Stimulated activated CD8-positive, alpha-beta memory T cell treated with anti-CD3 and anti-CD28 coated beads, Interleukin-4, amount 100 ng/mL, for 48 hours (primary cell): ENCODE measurements at places on chromosomes 16 and 17.

- DNase-seq = no peak
These were observed 98.7 kb downstream of the ABCC12 start for GRCh38 chr16:48057048-48057447.

GRCh38 chr16:10770907-10771306, 27.3 kb downstream of the NUBP1 start:
- no peak for DNase-seq

DNA sequence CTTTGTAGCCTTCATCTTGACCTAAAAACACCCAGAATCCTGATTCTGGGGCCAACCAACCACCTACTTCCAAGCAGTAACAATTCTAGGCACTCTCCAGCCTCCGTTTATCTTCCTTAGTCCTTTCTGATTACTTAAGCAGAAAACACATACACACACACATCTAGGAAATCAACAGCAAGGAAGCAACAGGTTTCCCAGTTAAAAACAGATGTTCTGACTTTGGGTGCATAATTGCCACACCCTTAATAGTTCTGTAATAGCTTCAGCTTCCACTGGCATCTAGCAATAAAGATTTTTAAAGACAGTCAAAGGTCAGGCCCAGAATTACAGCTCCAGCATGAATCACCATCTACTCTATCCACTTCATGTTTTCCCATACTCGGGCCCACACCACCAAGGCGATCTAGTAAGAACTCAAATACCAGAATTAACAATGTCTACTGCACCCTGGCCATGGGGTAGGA, 2.6 kb downstream of the ARHGAP17 start:
- DNase-seq = no peak

DNA sequence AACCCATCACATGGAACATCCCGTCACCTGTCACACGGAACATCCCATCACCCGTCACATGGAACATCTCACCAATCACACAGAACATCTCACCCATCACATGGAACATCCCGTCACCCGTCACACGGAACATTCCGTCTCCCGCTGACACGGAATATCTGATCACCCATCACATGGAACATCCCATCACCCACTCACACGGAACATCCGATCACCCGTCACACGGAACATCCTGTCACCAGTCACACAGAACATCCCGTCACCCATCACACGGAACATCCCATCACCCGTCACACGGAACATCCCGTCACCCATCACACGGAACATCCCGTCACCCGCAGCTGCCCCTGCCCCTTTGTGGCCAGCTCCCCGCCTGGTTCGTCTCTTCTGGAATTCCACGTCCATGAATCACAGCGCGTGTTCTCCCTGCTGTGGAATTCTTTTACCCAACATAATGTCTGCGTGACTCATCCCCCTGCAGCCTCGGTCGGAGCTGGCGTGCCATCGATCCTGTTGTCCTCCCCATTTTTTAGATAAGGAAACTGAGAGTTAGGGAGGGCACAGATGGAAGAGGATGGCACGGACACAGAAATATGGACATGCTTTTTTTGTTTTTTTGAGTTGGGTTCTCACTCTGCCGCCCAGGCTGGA, 5.6 kb downstream of the CPNE7 start:
- no peak for DNase-seq

- DNase-seq = no peak
These were observed 193.9 kb upstream of the SOX9 start for GRCh38 chr17:71926746-71927398.

- DNase-seq = no peak
These were observed 23.3 kb upstream of the STH start for GRCh38 chr17:45975640-45976295.

DNA sequence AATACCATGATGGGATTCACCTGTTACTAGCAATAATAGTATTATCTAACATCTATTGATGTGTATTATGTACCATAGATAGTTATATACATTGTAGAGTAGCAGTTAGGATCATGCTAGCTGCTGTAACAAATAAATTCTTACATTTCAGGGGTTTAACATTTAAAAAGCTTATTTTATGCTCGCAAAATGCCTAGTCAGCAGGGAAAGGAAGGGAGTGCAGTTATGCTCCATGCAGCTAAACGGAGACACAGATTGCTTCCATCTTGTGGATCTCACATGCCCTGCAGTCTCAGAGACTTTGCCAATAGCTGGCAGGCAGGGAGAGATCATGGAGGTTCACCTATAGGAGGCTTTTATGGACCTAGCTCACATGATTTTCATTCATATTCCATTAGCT, 364.1 kb downstream of the TOX3 start:
- DNase-seq = no peak

- no peak for DNase-seq
These were observed 32.0 kb downstream of the SOX8 start for GRCh38 chr16:1013593-1013900.

DNA sequence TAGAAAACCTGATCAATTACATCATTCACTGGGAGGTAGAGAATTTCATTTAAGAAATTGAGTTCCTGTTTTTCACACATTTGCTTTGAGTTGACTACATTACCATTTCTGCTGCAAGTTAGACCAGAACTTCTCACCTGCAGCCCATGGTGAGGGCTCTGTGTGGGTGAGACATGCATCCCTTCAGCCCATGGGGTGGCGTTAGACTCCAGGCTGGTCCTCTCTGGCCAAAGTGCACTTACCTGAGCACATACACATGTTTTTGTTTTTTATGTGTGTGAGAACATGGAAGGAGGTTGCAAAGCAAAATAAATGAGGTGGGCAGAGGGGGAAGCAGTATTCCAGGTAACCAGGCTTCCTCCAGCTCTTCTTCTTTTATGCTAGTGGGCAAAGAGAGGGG, 470.2 kb downstream of the PMP22 start:
- DNase-seq = no peak

- DNase-seq = no peak
These were observed 194.6 kb downstream of the STX8 start for GRCh38 chr17:9381068-9381467.

DNA sequence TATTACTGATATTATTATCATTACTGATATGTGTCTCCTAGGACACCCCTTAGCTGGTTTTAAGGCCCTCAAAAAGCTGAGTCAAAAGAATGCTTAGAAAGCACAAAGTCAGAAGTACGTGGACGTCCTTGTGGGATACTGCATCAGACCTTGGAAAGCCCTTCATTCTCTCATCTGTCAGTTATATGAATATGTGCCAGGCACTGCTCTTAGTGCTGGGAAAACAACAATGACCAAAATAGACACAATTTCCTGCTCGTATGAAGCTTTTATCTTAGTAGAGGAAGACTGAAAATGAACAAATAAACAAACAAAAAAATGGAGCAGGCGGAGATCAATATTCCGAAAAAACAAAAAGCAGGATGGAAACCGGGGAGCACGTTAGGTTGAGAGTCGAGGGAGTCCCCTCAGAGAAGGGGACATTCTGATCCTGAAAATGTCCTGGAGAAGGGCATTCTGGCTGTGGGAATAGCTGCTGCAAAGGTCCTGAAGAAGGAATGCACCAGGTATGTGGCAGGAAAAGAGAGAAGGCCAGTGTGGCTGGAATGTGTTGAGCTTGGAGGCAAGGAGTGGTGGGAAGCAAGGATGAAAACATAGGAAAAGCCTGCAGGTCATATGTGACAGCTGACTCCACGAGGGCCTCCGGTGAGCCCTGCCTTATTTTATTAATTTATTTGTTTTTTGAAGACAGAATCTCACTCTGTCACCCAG, 15.5 kb upstream of the TMEM94 start:
- no peak for DNase-seq

DNA sequence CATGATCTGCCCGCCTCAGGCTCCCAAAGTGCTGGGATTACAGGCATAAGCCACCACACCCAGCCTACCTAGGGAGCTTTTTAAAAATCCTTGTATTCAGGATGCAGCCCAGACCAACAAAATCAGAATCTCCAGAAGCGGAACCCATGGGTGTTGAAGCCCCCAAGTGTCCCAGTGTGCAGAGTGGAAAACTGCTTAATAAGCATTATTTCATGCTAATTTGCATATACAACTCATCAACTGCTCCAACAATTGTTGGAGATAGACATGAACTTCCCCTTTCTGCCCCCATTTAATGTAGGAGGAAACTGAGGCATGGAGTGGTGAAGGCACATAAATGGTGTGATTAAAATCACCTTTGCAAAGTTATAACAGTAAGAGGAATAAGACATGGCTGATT, 84.3 kb upstream of the C16orf82 start:
- no peak for DNase-seq

DNA sequence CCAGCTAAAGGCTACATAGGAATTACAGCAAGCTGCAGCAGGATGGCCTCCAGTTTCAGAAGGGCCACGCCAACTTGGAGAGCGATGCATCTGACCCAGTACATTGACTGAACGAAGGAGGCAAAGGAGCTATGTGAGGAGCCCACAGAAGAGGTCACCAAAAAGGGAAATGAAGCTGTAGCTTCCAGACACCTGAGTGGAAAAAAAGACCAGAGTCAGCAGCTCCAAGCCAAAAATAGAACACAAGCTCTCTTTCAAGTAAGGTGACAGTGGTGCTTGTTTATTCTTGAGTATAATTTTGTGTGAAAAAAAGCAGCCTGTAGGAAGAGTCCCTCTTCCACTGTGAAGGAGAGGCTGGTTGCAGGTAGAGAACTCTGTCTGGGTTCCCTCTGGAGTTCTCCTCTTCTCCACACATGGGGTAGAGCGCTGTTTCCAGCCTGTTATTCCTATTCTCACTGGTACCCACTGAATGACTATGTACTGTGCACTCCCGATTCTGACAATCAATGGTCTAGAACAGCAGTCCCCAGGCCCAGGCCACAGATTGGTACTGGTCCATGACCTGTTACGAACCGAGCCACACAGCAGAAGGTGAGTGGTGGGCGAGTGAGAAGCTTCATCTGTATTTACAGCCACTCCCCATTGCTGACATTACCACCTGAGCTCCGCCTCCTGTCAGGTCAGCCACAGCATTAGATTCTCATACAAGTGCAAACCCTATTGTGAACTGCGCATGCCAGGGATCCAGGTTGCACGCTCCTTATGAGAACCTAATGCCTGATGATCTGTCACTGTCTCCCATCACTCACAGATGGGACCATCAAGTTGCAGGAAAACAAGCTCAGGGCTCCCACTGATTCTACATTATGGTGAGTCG, 15.1 kb downstream of the CCL4 start:
- no peak for DNase-seq

DNA sequence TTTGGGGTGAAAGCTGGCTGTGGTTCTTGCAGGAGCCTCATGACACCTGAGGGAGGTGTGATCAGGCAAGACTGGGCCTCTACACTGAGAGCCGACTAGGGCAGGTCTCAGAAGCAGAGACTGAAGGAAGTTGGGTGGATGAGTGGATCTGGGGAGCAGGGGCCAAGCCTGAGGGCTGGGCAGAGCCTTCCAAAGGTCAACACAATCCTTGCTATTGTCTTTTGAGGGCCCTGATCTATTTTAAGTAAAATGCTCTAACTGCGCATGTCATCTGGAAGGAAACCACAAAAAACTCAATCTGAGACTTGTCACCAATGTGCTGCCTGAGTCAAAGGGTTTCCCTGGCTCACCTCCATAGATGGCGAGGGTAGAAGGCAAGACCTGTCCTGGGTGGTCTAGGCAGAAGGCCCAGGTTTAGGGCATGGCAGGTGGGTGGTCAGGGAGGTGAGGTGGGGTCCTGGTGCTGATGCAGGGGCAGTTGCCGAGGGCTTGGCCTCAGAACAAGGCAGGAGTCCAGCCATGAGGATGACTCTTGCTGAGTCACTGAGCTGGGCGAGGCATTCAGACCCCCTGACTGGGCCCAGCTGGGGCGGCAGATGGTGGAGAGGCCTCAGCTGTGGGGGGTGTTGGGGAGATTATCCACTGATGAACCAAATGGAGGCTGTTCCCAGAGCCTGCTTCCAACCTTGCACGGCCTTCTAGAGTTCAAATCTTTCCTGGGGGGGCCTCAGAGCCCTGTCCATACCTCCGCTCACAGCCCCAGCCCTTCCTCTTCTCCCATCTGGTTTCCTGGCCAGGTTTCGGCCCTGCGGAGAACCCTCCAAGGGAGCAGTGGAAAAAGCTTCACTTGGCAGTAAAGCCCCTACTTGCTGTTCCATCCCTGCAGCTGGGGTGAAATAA, 5.1 kb downstream of the MVP start:
- peak; percentile 67 for DNase-seq

DNA sequence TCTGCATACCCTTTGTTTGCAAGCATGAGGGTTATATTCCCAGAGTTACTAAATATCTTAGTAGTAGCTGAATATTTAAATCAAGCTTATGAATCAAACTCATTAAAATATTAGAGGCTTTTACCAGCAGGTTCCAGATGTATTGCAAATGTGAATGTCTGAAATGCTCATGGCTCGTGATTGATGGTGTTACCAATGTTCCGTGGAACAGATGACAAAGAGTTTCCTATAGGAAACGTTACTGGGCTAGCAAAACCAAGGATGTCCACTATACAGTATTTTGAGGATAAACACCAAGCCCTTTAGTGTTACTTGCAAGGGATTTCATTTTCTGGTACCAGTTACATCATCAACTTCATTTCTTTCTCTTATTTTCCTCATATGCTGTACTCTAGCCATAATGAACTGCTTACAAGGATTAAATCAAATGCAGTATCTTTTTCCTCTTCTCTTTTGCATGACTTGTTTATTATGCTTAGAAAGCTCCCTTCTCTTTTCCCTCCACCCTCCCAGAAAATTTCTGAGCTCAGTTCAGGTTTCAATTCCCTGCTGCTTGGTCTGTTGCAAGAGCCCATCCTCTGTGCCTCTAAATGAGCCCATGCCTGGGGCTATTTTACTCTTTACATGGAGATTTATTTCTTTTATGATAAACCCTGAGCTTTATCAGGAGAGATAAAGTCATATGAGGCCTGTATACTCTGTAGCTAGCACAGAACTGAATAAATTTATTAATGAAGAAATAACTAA, 1537.1 kb upstream of the GOT2 start:
- no peak for DNase-seq
